Activated CD4-positive, alpha-beta T cell treated with anti-CD3 and anti-CD28 coated beads, Interleukin-2, amount 50 U/mL, for 16 hours (primary cell): ENCODE measurements at places on chromosomes 6 and 20.

DNA sequence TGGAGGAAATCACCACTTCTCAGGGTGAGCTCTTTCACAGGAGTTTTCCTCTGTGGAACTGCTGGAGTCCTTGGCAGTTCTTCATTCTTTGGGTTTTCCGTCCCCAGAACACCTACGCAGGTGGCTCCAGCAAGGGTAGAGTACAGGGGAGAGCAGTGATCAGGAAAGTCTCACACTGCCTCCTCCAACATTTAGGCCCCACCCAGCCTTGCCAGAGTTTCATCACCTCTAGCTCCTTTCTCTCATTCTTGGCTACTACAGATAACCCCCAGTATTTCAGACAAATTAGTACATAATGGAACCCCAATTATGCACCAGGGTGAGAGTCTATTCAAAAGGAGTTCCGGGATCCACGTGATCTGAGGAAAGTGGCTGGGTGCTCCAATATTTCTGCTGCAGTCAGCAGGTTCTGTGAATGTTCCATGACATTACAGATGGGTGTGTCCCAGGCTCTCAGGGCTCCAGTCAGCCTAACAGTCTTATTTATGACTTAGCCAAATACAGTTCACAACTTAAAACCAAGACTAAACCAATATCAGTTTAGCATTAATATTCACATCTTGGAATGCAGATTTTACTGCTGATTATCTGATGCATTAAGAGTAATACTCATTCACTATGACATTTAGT, 44.6 kb downstream of the GPR63 start:
- no peak for DNase-seq

- no peak for DNase-seq
These were observed 33.7 kb downstream of the MTHFD1L start for GRCh38 chr6:150899231-150899630.

DNA sequence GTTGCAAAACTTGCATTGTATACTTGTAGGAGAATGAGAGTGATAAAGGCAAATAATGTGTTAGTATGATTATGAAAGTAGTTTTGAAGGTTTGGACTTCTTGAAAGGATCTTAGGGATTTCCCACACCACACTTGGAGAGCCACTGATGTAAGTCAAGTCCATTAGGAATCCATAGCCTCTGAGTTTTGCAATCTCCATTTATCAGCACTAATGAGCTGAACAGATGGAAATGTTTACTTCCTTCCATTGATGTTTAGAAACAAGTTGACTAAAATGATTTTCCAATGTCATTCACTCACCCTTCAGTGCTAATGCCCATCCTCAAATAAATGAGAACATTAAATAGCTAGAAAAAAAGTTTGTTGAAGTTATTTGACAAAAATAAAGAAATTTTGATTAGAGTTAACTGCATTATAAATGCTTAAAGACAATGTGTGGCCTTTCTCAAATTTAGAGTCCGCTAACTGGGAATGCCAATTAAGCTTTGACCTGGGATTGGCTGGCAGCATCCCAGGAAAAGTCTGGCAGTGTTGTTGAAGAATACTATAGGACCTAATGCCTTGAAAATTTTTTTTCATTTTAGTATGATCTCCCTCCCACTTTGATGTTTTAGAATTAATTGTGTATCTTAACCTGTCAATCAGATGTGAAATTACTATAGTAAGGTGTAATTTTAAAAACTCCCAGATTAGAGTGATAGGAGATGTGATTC, 68.0 kb downstream of the SLC35F1 start:
- DNase-seq: no peak

GRCh38 chr6:42819803-42820511, 38.1 kb downstream of the BICRAL start:
- DNase-seq: peak; percentile 7

DNA sequence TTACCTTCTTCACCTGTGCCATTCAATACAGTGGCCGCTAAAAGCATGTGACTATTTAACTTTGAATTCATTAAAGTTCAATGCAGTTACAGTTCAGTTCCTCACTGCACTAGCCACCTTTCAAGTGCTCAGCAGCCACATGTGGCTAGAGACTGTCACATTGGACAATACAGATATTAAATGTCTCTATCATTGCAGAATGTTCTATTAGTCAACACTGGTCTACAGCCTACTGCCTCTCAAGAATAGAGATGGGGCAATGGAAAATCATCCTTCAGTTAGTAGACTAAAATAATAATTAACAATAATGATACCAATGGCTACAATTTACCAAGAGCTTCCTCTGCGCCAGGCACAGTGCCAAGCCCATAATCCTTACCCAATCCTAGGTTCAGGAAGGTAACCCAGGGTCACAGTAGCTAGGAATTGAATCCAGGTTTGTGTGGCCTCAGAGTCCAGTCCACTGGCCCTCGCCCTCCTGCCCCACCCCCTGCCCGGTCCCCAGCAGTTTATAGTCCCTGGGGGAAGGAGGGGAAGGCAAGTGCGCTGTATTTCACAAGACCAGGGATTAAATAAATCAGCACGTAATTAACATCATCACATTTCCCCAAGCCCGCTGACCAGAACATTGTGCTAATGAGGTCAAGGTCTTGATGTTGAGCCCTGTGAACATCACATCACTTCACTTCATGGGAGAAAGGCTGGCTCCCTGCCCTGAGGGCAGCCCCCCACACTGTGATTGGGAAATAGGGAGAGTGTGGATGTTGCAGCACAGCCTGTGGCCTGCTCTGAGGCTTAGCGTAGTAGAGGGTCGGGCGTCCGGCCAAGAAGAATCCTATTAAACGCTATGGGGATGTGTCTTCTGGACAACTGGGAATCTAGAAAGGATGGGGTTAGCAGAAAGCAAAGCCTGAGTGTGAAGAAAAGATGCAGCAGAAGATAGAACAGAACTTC, 147.2 kb downstream of the VEGFA start:
- DNase-seq: no peak

- no peak for DNase-seq
These were observed 101.2 kb upstream of the CLVS2 start for GRCh38 chr6:122894791-122895190.

DNA sequence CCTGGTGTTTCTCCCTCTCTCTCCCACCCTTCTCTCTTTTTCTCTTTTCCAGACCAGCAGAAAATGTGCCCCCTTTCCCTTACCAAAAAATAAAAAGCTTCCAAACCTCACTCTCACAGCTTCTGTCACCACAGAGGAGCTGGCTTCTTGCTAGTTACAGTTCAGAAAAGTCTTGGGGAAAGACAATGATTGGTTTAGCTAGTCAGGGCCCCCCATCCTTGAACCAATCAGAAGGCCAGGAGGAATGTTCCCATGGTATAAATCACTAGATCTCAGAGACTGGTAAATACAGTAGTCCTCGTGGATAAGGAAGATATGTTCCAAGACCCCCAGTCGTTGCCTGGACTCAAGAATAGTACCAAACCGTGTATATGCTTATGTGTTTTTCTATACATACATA, 231.1 kb upstream of the TAB2 start:
- no peak for DNase-seq

DNA sequence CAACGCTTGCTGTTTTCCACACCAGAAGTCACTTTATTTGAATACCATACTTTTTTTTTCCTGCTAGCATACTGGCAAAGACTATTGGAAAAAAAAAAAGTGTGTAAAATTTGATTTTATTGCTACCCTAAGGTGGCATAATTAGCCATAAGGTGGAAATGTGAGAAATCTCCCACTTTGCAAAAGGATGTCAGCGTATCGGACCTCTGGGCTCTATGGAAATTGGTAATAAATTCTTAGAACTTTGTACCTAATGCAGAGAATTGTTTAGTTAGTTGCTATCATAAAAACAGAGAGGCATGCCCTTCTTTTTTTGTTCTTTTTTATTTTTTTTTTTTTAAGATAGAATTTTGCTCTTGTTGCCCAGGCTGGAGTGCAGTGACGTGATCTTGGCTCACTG, 63.7 kb upstream of the GMDS start:
- no peak for DNase-seq

GRCh38 chr6:141467881-141468280, 664.8 kb upstream of the GJE1 start:
- no peak for DNase-seq

- no peak for DNase-seq
These were observed 143.5 kb downstream of the WDR27 start for GRCh38 chr6:169558378-169558773.

GRCh38 chr6:157974341-157974894, 7.2 kb upstream of the SYNJ2 start:
- DNase-seq: no peak

DNA sequence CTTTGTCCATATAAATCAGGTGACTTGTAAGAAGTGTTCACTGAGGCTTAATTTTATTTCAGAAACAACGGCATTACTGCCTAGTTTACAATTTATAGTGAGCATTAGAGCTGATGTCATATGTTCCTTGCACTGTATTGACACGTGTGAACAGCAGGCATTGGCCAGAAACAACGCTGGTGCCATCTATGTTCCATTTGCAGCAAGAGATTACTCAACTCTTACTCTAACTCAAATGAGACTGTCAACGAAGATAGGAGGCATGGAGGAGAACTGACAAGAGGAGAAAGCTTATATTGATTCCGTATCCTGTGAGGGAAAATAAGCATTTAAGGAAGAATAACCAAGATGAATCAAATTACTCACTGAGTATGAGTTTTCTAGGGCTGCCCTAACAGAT, 48.4 kb downstream of the MTFR2 start:
- DNase-seq: no peak

DNA sequence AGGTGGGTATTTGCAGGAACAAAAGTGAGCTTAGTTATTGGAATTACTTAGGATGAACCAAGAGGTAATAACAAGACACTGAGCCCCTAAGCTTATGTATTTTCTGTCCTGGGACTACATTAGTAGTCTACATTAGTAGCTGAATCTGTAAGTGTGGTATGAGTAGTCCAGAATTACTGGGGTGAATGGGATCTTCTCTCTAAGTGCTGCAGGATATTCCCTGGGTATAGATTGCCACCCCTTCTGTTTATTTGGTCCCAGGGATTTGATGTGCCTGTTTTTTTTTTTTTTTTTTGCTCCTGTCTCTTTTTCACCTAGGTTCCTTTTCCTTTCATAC, 5.9 kb downstream of the CD2AP start:
- DNase-seq: no peak

DNA sequence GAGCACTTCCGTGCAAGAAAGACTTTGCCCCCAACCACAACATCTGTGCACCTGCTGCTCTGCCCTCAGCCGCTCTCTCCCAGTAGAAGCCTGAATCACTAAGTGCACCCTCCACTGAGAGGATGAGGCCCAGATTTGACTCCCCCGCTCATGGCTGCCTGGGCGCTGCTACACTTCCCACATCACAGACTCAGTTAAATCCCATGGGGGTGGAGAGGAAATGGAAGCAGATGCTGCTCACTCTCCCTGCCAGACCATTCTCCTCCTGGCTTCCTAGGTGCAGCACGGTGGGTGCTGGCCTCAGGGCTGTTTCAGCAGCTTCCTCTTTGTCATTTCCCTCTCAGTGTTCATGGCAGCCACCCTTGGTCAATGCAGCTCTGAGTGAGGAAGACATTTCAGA, 4.8 kb downstream of the CST5 start:
- DNase-seq: no peak

DNA sequence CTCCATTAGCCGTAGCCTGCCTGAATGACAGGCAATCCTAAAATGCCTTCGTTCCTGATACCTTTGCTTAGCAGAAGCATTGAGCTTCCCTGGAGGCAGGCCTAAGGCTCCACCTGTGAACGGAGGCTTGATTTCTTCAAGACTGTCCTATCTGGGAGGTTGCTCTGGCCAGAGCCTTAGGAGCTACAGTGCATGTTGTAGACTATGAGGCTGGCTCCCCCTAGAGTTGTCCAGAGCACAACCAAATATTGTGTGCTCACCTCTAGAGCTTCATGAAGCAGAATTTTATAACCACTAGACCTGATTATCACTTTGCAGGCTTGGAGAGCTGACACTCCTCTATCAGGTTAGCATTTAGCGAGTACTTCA, 217.8 kb downstream of the MAFB start:
- DNase-seq: no peak

GRCh38 chr6:149931501-149931900, 8.6 kb upstream of the RAET1G start:
- no peak for DNase-seq

- DNase-seq: peak; percentile 24
These were observed 13.3 kb downstream of the GRM4 start for GRCh38 chr6:34132486-34133185.

DNA sequence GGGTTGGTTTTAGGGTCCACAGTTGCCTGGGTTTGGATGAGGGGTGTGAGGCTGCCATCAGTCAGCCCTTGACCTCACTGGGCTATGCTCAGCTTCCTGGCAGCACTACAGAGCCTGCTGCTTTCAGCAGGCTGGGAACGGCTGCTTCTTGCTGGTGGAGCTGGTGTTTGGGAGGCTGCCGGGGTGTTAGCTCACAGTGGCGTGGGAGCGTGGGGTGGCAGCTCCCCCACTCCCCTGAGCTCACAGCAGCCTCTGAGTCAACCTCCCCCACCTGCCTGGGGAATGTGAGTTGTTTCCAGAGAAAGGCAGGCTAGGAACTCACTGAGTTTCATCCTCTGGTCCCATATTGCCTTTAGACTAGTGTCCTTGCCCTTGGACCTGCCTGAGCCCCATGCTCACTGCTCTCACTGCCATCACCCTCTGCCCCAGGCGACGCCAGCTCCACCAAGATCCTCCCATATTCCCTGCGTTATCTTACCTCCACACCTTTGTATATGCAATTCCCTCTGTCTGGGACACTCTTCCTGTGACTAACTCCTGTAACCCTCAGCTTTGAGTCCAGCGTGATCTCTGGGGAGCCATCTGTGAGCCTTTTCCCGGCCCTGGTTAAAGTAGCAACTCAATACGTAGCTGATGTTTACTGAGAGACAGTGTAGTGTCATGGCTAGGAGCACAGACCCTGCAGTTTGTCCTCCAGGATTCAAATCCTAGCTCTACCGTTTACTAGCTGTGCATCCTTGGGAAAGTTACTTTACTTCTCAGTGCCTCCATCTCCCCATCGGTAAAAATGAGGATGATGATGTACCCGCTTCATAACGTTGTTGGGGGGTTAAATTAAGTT, 34.8 kb downstream of the PPP1R16B start:
- no peak for DNase-seq

DNA sequence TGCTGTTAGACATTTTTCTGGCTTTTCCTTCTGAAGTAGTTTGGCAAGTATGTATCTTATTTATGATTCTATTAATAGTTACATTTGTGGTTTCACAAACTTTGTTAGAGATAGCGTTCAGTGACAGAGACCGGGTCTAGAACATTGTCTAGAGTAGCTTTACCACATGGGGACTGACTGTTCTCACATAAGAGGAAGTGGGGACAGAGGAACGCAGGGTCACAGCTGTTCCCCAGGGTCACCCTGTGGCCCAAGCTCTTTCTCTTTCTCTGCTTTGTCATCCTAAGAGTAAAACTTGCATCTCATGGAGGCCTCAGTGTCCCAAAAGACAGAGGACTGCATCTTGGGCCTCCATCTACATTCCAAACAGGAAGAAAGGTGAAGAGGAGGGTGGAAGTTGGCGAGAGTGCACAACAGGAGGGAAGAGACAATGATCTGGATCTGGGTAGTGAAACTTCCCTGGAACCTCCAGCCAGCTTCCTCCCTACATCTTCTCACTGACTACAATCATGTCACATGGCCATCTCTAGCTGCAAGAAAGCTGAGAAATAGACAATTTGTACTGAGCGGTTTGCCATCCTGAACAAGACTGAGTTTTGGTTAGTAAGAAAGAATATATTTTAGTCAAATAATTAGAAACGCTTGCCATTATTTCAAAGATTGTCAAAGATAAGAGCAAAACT, 645.8 kb upstream of the ARID1B start:
- no peak for DNase-seq
